ENCODE measurements at places on chromosomes 3 and 15.

DNA sequence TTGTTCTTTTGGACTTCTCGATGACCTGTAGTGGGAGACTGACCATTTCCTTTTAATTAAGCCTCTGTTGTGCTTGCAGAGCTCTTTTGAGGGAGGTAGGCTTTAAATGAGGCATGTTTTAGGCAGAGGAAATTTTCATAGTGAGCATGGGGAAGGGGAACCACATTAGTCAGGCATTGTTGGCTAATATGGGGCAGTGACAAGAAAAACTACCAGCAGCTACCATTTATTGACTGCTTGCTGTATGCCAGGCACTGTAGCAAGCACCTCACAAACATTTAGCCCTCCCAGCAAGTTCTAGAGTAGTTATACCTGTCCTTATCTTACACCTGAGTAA, 10.9 kb downstream of the ATG7 start:
- no peak for DNase-seq

- DNase-seq, result no peak
These were observed 4.2 kb upstream of the LRIG1 start for GRCh38 chr3:66504850-66505641.

DNA sequence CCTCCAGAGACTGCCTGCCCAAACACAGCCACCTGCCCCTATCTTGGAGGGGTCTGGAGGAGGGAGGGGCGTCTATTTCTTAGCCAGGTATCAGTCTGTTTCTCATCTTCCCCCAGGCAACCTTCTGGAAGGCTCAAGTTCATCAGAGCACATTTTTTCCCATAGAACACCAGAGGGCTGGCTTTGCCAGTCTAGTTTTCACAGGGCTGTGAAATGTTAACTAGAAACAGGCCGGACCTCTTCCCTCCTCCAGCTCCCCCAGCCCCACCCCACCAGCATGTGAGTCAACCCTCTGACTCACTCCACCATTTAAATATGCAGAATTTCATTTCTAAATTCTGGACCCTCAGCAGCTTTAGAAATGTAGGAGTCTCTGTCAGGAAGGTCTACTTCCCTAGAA, 66.9 kb downstream of the SLCO2A1 start:
- DNase-seq, result no peak

- peak; percentile 53 for DNase-seq
These were observed 35.8 kb upstream of the CCDC80 start for GRCh38 chr3:112676659-112677234.

DNA sequence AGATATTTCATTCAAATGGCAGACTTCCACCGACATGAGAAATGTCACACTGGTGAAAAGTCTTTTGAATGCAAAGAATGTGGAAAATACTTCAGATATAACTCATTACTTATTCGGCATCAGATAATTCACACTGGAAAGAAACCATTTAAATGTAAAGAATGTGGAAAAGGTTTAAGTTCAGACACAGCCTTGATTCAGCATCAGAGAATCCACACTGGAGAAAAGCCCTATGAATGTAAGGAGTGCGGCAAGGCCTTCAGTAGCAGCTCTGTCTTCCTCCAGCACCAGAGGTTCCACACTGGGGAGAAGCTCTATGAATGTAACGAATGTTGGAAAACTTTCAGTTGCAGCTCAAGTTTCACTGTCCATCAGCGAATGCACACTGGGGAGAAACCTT, 8.6 kb upstream of the ZNF621 start:
- no peak for DNase-seq

GRCh38 chr15:56249092-56249491, 5.4 kb upstream of the RFX7 start:
- no peak for DNase-seq

DNA sequence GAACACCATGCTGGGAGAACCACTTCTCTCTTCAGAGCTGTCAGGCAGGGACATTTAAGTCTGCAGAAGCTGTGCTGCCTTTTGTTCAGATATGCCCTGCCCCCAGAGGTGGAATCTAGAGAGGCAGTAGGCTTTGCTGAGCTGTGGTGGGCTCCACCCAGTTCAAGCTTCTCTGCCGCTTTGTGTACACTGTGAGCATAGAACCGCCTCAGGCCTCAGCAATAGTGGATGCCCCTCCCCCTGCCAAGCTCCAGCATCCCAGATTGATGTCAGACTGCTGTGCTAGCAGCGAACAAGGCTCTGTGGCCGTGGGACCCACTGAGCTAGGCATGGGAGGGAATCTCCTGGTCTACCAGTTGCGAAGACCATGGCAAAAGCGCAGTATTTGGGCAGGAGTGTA, 121.6 kb downstream of the NFKBIZ start:
- no peak for DNase-seq

- DNase-seq, result peak; percentile 46
These were observed 625 bp upstream of the ELL3 start for GRCh38 chr15:43777267-43777914.

DNA sequence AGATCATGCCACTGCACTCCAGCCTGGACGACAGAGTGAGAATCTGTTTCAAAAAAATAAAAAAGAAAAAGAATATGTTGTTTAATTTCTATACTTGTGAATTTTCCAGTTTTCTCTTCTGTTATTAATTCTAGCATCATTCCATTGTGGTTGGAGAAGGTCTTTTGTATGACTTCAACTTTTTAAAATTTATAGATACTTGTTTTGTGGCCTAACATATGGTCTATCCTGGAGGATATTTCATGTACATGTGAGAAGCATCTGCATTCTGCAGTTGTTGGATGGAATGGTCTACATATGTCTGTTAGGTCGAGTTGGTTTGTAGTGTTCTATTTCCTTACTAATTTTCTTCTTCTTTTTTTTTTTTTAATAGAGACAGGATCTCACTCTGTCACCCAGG, 35.6 kb downstream of the MAP1A start:
- DNase-seq, result no peak

- no peak for DNase-seq
These were observed 37.2 kb upstream of the BDH1 start for GRCh38 chr3:197593046-197593380.

DNA sequence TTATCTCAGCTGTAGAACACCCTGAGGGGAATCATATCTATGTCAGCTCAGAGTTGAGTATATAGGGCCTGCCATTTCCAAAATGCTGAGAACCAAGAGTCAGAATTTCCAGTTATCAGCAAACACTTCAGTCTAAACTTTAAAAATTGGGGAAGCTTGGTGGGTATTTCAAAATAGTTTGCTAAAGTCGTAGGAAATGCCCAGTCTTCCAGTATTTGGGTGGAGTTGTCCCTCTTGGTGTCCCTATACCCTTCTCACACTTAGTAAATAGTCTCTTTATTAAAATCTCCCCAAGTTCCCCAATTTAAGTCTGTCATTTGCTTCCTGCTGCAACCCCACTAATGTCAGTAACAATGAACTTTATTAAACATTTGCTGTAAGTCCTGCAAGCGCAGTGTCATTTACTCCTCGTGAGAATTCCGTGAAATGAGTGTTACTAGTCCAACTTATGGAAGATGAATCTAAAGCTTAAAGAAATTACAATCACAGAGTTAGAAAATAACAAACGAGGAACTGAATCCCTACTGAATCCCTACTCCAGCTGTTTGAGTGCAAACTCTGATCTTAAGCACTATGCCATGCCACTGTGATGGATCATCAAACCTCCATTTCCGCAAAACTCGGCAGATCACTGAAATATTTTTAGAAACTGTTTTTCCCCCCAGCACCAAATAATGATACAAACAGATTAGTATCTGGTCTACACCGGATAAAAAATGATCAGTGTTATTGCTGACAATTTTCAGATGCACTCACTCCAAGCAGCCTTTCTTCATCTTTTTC, 341.7 kb upstream of the PROK2 start:
- DNase-seq, result no peak

DNA sequence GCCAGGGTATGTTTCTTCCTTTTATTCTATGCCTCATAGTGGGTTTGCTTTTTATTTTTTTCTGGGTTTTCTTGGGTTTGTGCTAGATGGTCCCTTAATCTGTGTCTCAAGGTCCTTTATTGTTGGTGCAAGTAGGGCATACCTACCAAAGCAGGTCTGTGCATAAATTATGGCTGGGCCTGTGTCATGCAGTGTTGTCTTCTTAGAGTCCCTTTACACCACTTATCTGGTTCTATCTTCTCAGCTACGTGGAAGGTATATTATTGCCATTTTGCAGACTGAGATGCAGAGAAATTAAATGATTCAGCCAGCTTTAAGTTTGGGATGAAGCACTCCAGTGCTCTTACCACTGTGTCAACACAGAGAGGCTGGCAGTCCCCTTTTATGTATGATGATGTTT, 293.5 kb upstream of the SOX2 start:
- DNase-seq, result no peak

GRCh38 chr15:74201710-74202420, 722 bp downstream of the STRA6 start:
- no peak for DNase-seq

DNA sequence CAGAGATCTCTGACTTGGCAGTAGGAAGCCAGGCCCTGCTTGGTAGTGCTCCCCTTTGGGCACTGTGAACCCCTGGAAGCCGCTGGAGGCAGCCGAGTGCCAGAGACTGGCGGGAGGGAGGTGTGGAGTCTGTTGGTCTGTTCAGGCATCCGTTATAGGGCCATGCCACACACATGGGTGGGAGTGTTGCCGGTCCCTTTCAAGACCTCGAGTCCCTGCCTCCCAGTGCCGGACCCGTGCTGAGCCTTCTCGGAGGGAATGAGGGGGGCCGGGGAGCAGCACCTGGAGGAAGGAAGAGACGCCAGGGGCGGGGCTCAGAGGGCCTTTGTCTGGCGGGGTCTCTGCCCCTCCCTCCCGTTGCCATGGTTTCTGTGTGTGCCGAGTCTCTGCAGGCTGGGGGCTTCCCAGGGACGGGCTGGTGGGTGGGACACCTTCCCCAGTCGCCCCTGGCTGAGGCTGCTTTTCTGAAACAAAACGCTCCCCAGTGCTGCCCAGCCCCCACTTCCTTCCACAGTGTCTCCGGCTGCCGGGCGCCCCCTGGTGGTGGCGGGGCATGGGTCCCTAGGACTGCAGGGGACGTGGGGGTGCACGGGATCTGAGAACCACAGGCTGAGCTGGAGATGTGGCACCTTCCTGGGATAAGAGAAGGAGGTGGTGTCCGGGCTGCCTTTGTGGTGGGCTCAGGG, 10.0 kb downstream of the GNAI2 start:
- DNase-seq, result peak; percentile 98

DNA sequence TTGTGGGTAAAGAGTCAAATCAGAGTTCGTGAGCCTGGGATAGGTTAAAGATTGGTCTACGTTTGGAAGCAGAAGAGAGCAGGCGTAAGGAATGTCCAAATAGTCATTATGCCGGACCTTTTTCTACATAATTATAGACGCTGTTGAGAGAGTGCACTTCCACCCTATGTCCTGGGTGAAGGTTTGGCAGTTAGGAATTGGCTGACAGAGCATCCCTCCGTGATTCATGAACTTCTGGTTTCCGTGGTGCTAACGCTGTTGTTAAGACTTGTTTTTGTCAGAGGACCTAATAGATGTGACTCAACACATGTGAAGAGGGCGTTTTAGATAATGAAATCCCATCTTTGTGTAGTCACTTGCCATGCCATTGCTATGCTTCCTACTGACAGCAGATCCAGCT, 1.1 kb downstream of the EAF1 start:
- no peak for DNase-seq

- DNase-seq, result no peak
These were observed 788.8 kb downstream of the ROBO1 start for GRCh38 chr3:78979028-78979427.

GRCh38 chr3:23836536-23837230, 30.9 kb downstream of the UBE2E1 start:
- no peak for DNase-seq

GRCh38 chr3:73080216-73080966, 18.9 kb downstream of the EBLN2 start:
- DNase-seq, result no peak

DNA sequence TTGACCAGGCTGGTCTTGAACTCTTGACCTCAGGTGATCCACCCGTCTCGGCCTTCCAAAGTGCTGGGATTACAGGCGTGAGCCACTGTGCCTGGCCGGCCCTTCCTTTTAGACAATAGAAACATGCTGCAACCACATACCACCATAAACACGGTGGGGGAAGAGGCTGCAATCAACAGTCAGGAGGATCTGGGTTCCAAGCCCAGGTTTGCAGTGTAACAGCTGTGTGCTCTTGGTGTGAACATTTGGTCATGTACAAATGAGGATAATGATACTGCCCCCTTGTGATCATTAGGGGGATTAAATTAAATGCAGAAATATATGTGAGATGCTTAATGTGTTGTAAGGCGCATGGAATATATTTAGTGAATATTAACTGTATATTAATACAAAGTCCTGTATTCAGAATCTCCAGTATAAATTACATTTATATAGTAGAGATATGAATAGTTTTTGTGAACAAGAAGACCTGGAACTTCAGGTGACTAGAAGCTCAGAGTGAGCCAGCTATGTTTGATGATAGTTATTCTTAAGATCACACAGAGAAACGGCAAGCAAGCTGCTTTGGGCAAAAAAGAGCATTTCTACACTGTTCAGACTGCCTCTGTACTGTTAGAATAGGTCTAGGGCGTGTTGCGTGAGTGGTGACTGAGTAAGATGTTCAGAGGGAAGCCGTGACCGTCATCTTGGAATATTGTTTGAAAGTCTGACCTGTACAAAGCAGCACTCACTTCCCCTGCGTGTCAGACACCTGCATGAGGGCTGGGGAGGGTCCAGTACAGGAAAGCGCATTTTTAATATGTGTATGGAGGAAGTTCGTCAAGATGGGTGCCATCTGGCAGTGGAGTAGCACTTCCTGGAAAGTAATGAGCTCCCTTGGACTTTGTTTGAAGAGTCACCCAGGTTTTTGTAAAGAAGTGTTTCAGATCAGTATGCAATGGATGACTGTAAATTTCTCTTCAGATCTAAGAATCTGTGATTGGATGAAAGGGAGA, 125.8 kb downstream of the PGPEP1L start:
- DNase-seq, result no peak

All from stimulated activated CD8-positive, alpha-beta memory T cell treated with anti-CD3 and anti-CD28 coated beads, Interleukin-4, amount 100 ng/mL, for 1 hour (primary cell).